ENCODE measurements at places on chromosomes 3 and 15.

DNA sequence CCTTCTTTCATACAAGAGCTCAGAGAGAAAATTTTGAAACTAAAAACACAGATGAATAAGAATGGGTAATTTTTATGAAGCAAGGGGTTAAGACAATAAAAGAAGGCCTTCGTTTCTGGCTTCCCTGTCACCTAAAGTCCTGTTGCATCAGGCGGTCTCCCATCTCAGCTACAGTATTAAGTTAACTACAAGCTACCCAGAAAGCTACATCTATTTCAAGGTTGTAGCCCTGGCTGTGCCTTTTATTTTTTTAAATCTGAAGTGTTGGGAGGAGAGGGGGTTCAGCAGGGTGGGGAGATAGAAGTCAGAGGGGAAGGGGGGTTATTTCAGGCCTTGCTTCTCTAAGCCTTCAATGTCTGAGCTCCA lies 183.3 kb downstream of the TPRG1 start:
- DNase-seq = no peak

GRCh38 chr15:53038655-53038941 lies 248.5 kb upstream of the ONECUT1 start:
- no peak for DNase-seq

GRCh38 chr3:43378066-43378935 lies 92.0 kb downstream of the SNRK start:
- DNase-seq = no peak

GRCh38 chr3:153051427-153052095 lies 110.5 kb upstream of the RAP2B start:
- peak; percentile 70 for DNase-seq

DNA sequence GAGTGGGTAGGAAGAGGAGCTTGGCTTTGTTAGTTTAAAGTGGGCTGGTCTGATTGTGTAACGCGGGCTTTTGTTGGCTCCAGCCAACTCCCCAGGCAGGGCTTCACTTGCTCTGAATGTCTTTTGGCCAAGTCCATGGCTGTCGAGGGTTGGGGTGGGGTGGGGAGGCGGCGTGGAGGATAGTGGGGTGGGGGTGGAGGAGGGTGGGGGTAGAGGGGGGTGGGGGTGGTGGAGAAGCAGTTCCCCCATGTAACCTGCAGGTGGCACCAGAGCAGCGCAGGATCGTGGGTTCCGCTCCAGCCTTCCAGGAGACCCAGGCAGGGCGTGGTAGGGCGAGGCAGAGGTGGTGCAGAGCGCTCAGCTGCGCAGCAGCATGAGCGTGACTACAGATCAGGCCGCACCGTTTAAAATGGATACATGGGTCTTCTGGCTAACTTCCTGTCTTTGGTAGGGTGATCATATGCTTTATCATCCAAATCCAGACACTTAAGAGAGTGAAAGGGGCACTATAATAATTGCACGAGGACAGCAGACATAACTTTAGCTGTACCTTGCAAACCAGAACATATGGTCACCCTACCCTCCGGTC lies 28.3 kb downstream of the GOLGA6A start:
- peak; percentile 95 for DNase-seq

DNA sequence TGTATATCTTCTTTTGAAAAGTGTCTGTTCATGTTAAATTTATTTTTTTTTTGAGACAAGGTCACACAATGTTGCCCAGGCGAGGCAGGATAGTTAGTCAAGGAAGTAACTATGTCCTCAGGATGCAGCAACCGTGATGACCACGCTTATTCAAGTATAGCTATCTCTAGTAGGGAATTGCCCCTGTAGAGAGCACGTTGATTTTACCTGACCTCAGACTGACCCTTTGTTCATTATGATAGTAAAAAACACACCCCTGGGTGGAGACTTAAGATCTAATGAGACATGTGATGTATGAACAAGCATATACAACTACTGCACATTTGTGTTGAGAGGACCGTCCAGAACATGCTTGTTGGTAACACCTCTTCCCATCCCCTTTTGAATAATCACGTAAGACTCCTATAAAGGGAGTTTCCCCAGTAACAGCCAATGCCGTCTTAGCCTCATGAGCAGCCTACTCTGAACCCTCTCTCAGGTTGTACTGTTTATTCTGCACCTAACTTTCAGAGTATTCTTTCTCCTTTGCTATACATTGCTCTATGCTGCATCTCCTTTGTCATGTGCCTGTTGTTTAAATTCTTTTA lies 32.9 kb downstream of the ZNF621 start:
- no peak for DNase-seq

GRCh38 chr3:133693821-133694220 lies 32.1 kb upstream of the TOPBP1 start:
- no peak for DNase-seq

- DNase-seq = no peak
Observed at GRCh38 chr15:31178705-31179104, 77.2 kb upstream of the TRPM1 start.

DNA sequence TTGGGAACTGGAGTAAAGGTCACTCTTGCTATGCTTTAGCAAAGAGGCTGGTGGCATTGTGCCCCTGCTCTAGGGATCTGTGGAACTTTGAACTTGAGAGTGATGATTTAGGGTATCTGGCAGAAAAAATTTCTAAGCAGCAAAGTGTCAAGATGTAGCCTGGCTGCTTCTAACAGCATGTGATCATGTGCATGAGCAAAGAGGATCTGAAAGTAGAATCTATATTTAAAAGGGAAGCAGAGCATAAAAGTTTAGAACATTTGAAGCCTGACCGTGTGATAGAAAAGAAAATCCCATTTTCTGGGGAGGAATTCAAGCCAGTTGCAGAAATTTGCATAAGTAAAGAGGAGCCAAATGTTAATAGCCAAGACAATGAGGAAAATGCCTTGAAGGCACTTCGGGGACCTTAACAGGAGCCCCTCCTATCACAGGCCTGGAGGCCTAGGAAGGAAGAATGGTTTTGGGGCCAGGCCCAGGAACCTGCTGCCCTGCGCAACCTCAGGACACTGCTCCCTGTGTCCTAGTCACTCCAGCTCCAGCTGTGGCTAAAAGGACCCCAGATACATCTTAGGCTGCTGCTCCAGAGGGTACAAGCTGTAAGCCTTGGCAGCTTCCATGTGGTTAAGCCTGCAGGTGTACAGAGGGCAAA lies 212.2 kb upstream of the LINGO1 start:
- DNase-seq = no peak

GRCh38 chr3:128556907-128557306 lies 63.9 kb upstream of the GATA2 start:
- no peak for DNase-seq

- no peak for DNase-seq
Observed at GRCh38 chr3:183484431-183485075, 56.1 kb upstream of the MCF2L2 start.

DNA sequence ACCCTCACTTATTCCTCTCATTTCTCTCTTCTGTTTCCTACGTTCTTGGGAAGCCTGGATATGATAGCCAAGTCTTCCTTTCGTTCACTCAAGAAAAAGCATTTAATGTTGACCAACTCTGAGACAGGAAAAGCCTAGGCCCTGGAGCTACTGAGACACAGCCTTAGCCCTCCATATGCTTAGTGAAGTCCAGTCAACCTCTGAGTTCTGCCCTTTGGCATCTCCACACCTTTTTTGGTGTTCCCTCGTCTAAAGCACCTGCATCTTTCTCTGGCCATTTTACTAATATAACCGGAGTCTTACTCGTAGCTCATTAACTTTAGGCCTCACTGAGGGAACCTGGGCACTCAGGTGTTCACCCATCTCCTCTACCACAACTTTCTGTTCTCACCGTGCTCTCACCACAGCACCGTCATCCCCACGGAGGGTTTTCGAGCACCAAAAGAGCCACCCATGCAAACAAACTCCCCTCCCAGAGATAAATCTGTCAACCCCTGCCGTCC lies 632 bp downstream of the MTHFS start:
- DNase-seq = no peak

GRCh38 chr3:100033903-100034471 lies 80.3 kb downstream of the FILIP1L start:
- DNase-seq = peak; percentile 55

- no peak for DNase-seq
Observed at GRCh38 chr3:167762296-167762695, 26.8 kb downstream of the SERPINI1 start.

DNA sequence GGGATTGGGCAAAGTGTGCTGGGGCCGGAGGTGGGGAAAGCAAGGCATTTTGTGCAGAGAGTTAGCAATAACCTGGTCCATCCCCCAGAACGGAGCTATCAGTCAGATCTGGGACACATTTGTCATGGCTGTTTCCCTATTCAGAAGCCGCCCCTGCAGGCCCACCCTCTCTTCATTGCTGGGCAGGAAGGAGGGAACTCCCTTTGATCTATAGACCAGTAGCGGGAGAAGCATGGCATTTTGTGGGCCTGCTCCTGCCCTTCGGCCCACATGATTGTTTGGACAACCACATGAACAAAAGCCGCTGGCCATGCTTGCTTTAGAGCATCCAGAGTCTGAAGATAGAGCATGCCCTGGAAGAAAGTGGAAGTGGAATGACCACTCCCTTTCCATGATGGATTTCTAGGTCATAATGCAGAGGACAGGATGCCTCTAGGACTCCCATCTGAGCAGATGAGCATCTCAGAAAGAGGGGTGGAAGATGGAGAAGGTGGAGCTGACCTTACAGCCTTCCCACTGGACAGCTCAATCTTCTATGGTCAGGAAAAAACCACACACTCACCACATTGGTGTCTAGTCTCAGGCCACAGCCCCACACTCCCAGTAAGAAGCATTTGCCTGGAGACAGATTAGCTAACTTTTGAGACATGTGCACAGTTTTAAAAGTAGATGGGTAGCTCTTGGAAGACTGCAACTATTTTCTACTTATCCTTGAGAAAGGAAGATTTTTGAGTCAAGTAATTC lies 11.9 kb upstream of the LRTM1 start:
- DNase-seq = peak; percentile 42

DNA sequence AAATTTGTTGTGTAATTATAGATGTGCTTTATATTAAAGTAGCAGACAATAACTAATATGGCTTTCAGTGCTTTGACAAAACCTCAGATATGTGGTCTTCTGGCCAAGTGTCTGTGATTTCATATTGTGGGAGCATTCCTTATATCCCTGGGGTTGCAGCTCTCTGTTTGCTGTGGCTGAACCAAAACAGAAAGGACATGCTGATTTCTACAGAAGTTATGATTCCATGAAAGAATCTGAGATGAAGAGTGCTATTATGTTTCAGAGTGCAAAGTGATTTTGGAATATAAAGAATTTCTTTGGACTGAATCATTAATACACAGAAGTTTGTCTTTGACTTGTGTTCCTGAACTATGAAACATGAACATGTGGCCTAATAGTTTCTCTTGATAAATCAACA lies 36.5 kb downstream of the CDV3 start:
- peak; percentile 82 for DNase-seq

GRCh38 chr3:58924578-58924977 lies 125.2 kb downstream of the CFAP20DC start:
- peak; percentile 71 for DNase-seq

DNA sequence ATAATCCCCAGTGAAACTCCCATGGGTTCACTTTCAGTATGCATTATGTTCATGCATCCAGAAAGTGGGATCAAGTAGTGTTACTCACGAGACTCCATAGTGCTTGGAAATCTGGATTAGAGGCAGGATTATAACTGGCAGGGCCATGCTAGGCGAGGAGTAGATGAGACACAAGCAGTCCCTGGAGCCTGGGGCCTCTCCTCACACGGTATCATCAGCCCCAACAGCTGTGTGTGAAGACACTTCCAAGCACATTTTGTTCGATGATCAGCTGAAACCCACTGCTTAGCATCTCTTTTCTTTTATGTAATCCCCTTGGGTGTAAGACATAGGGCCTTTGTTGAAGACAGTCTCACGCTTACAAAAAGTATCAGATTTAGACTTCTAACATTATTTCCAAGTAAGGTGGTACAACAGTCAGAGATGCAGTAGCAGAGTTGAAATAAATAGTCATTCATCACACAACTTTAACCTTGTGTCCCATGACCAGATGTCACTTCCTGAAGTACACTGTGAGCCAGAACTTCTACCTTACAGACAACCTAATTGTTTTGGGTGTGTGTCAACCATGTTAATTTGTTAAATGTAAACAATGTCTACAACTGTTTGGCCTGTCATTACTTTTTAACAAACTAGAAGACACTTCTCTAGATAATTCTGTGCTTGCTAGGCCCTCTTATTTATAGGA lies 116.9 kb downstream of the GADL1 start:
- no peak for DNase-seq

DNA sequence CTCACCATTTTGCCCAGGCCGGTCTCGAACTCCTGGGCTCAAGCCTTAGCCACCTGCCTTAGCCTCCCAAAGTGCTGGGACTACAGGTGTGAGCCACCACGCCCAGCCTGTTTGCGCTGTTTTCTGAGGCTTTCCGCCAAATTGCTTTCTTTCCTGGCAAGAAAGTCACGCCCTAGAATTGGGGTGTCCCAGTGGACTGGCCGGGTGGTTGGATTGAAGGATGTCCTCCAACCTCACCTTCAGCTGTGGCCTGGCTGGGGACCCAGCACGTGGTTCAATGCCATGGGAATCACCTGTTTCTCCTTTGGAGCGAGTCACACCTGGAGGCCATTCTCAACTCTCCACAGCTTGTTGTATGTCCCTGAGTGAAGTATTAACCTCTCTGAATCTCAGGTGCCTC lies 5.8 kb upstream of the ANKDD1A start:
- no peak for DNase-seq

GRCh38 chr15:58407778-58408177 lies 24.0 kb upstream of the LIPC start:
- DNase-seq = no peak

DNA sequence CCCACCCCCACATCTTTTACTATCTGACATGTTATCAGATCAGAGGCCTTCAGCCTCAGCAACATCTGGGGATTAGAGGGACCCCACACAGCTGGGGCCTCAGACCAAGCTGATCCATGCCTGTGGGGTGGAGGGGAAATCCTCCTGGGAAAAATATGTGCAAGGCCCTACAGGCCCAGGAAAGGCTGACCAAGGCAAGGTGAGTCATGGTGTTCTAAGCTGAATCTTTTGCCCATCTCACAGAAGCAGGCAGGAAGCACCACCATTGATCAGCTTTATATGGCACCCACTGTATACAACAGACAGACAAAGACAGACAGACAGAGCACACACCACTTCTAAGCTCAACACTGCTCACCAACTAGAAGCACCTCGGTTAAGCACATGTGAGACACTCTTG lies 12.4 kb upstream of the PARP6 start:
- DNase-seq = no peak

Measured in AG10803 (cell line).